ENCODE measurements at places on chromosomes 4 and X. TPM values are rescaled to one million over a fixed set of nuclear protein-coding genes. Genes with fewer than 3 reads are reported as not detected.

The MAGEA2 gene
- total RNA-seq = not detected

GRCh38 chr4:849478-850175 is 23.7 kb upstream of the CPLX1 start:
- no peak for DNase-seq

DNA sequence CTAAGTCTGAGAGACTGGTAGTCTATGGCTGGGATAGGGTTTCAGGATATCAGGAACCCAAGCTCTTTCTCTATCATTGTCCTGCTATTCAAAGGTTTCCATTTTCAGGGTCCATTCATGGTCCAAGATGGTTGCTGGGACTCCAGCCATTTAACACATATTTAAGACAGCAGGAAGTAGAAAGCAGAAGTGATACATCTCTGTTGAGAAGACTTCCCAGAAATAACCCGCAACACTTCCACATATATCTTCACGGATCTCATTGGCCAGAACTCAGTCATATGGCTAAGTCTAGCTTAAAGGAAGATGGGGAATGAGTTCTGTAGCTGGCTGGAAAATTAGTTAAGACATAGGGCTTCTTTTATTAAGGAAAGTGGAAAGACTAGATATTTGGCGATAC is 23.8 kb downstream of the CTSO start:
- DNase-seq = no peak

- DNase-seq = no peak
Observed at GRCh38 chr4:76571274-76571673, 136.2 kb downstream of the SHROOM3 start.
